ENCODE measurements at places on chromosomes 4 and X.
A peak's percentile ranks its signal among the peaks of the same experiment; 100 is the strongest.

DNA sequence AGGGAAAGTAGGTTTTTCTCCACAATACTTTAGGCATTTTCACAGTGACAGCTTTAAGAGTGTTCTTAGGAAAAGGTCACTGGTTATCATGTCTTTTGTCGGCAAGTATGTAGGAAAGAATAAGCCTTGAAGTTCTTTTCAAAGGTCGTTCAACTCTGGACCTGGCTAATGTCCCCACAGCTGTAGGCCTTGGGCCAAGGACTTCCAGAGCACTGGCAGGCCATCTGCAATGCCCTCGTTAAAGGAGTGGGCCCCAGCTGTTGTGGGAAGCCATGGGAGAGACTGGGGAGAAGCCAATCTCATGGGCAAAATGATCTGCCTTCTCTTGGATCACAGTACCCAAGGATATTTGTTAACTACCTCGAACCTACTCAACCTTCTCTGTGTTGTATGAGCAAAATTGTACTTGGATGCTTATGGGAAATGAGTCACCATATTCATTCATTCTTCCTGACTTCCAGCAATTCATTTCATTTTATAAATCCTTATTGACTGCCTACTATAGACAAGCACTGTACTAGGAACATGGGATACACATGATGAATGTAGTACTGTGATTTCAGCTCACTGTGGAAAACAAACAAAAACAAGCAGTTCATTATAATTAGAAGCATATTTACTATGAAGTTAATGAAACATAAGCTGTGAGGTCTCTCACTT is 141.1 kb upstream of the KIT start:
- DNase-seq: no peak

GRCh38 chrX:5748586-5749150 is 480.0 kb downstream of the NLGN4X start:
- no peak for DNase-seq

DNA sequence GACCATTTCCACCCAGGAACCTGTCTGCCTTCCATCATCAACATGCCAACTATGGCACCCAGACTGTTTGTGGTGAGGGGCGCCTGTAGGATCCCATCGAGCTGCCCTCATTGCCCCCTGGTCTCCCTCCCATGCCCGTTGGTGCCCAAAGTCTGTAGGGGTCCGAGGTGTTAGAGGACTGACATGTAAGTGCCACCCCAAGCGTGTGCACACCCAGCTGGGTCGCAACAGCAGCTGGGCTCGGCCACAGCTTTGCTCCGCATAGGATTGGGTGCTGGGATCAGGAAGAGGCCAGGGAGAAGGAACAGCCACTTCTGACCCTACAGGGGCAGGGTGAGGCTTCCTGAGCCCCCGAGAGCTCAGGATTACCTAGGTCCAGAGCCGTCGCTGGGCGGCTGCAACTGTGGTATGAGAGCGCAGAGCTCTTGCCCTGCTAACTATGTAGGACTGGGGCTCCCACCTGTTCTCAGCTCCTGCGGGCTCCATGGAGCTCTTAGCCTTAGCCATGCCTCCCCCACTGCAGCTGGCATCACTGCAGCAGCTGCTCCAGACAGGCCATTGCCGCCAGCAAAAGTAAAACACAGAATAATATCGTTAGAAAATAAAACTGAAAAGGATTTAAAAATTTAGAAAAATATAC is 1160.3 kb downstream of the FSTL5 start:
- no peak for DNase-seq

- no peak for DNase-seq
Measured at GRCh38 chr4:9988933-9989332, 32.4 kb downstream of the SLC2A9 start.

DNA sequence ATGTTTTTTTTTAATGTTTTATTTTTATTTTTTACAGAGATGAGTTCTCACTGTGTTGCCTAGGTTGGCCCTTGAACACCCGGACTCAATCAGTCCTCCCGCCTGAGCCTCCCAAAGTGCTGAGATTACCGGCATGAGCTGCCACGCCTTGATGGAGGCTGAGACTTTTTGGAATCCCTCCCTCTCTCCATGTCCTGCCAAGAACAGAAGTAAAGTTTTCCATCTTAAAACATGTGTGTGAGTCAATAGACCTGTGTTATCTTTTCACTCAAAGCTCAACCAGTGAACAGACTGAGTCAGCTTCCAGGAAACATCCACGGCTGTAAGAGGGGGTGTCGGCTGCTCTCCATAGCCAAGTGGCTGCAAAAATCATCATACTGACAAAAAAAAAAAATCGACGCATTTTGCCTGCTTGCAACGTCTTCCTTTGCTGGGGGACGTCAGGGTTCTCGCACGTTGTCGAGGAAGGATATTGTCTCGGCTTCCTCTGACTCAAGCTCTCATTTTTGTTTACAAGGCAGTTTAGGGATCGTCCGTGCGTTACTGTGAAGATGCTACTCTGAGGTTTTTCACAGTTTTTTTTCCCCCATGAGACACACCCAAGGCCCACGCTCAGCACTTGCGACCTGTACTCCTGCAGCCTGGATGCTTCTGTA is 10.0 kb upstream of the ASMTL start:
- DNase-seq: peak; percentile 50

GRCh38 chrX:71053217-71053621 is 14.9 kb downstream of the SNX12 start:
- no peak for DNase-seq

DNA sequence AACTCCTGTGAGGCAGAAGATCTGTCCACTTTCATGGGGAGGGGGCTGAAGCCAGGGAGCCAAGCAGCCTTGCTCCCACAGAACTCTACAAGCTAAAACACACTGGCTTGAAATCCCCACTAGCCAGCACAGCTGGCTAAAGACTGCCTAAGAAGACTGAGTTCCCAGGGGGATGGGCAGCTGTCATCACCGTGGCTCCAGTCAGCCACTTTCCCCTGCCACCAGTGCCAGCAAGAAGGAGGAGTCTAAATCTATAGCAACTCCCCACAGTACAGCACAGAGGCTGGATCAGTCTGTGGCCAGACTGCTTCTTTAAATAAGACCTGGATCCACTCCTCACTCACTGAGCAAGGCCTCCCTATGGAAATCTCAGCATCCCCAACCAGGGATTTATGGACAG is 308.6 kb downstream of the FAM47B start:
- no peak for DNase-seq

DNA sequence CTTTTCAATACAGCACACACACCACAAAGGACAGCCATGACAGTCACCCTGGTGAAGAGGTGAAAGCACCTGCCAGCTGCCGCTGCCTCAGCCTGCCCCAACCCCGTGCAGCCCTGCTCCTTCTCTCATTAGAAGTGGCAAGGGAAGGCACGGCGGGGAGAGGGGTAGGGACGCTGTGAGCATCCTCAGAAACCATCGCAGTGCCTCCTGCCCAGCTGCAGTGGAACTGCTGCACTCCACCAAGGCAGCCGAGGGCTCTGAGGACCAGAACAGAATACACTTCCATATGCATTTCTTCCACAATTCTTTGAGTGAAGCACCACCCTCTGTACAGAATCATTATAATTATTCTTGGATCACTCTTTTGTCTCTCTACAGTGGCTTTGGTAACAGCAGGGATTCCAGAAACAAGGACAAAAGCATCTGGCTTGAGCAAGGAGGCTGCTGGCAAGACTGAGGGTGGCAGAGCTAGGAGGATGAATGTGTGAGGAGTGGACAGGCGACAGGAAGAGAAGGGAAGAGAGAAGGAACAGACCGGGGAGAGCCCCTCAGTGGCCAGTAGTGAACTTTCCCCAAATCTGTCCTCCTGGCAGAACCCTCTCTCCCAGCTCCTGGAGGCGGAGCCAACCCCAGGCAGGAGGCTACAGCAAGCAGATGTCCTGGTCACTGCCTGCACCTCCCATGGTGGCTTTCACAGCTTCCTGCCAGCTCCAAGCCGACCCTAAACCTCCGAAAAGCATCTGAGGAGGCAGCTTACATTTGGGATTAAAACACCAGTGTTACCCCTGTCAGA is 73.2 kb downstream of the MTNR1A start:
- DNase-seq: no peak
